Ovary (tissue), 10 donors: ENCODE measurements at places on chromosomes 7 and 10. TPM values are rescaled to one million over a fixed set of nuclear protein-coding genes. Genes with fewer than 3 reads are reported as not detected.

DNA sequence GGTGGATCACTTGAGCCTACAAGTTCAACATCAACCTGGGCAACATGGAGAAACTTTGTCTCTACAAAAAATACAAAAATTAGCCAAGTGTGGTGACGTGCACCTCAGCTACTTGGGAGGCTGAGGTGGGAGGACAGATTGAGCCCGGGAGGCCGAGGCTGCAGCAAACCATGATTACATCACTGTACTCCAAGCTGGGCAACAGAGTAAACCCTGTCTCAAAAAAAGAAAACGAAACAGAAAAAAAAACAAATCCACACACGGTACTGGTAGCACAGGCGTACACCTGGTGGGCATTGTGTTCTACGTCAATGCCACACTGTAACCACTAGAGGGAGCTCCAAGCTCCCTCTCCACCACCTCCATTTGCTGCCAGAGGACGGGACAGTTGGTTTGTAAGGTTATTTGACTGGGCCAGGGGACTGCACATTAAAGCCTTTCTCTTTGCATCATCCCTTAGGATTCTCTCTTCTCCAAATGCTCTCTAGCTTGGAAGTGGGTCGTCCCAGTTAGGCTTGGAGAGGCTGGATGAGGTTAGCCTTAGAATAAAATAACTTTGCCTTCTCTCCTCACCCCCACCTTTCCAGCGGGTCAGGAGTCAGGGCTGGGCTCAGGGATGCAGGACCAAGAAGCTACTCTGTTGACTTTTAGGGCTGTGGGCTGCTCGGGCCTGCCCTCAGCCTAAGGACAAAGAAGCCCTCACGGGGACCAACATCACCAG lies 130.8 kb downstream of the SORBS1 start:
- peak; percentile 64 for DNase-seq

DNA sequence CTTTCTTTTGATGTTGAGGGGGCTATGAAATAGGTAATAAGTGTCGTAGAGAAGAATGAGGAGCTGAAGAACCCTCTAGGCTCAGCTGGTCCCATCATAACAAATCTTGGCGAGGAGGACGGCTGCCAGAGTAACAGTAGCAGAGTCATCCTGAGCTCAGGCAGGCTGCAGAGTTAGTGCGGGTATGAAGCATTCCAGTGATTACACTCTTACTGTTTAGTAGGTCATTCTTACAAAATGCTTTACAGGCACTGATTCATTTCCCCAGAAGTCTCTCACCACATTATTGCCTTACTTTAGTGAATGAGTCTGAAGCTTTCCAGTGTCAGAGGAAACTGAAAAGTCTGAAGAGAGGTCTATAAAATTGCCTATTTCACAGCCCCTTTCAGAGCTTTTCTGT lies 43.9 kb upstream of the GPR158 start:
- no peak for DNase-seq

DNA sequence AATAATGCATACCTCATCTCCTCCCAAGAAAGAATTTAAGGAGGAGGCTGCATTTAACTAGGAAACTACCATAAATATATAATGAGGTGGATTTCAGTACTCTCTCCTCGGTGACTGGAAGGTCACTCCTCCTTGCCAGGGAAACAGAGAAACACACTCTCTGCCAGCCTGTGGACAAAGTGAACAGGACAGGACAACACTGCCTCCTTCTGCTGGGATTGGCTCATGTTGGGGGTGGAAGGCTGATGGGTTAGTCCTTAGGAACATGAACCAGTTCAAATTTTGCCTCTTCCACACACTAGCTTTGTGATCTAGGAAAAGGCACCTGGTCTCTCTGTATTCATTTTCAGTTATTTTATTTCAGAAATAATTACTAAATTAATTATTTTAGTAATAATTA lies 50.6 kb upstream of the STEAP4 start:
- no peak for DNase-seq

DNA sequence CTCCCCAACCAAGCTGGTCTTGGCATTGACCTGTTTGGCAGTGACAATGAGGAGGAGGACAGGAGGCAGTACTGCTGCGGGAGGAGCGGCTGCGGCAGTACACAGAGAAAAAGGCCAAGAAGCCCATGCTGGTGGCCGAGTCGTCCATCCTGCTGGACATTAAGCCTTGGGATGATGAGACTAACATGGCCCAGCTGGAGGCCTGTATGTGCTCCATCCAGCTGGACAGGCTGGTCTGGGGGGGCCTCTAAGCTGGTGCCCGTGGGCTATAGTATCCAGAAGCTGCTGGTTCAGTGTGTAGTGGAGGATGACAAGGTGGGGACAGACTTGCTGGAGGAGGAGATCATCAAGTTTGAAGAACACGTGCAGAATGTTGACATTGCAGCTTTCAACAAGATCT lies 39.1 kb upstream of the ZNF273 start:
- no peak for DNase-seq

DNA sequence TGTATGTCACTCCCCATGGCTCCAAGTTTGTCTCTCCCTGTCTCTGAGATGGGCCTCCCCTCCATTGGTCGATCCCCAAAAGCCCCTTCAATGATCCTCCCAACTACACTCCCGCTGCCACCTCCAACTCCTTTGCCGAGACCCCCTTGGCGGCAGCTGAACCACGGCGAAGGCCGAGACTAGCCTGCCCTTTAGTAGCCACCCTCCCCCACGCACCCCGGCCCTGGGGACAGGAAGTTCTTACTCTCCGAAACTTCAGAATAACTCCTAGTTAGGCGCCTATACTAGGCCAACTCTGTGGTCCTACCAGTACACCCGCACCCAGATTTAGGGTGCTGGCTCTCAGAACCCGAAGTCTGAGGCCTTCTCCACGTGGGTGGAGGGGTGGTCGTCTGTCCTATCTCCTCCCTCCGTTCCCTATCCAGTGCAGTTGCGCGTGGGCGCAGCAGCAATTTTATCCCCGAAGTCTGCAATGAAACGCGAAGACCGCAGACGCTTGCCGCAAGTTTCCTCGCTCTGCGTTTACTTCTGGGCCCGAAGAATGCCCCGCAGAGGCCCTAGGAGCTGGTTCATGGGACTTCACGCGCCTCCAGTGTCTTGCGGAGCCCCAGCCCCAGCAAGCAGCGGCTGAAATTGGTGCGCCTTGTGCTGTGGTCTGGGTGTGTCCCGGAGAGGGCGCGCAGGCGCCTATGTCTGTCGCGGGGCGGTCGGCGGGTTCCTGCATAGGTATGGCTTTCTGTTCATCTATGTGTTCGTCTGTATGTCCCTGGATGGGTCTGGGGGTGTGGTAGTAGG lies 82.6 kb upstream of the SLF2 start:
- no peak for DNase-seq

- no peak for DNase-seq
Observed at GRCh38 chr7:101240226-101241014, 2.8 kb upstream of the CLDN15 start.

DNA sequence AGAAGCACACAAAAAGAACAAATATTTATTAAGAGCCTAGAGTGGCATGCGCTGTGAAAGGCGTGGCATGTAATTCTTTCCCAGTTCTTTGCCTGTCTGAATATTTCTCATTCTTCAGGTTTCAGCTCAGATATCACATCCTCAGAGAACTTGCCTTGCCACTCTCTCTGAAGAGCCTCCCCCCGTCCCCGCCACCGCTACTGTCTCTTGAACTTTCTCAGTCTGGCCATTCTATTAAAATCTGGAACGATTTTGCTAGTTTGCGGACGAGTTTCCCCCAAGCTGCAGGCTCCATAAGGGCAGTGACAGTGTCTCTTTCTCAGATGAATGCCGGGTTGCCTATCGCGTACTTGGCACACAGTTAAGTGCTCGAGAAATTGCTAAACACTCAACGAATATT lies 787 bp upstream of the PLEKHA1 start:
- no peak for DNase-seq

DNA sequence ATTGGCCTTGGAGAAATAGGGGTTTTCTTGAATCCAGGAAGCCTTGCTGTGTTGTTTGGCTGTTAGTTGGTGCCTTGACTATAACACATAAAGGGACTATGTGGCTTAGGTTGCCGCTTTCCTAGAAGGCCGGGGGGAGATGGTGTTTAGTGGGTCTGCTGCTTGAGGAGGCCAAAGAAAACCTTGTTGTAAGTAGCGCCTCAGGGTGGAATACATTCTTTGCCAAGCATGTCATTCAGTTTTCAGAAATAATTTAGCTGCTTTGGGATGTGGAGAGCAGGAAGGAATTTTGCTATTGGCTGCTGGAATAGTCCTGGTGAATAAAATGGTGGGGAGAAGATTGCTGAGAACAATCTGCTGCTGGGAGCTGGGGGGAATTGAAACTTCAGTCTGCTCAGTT lies 132.9 kb upstream of the WNT16 start:
- DNase-seq, result no peak

DNA sequence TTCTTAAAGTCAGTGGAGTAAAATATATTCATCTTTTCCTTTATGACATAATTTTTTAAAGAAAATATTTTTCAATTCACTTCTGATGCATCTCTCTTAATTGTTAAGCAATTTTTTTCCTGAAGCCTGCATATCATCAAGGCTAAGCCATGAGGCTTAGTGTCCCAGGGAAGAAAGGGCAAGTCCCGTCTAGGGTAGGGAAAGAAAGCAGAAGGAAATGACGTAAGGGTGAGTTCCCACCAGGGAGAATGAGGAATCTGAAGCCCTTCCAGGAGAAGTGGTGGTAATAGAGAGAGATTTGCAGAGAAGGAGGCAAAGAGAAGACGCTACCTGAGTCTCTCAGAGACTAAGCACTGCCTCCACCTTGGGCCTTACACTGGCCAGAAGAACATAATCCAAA lies 96.8 kb upstream of the NFE2L3 start:
- DNase-seq, result no peak

- no peak for DNase-seq
Observed at GRCh38 chr7:127666602-127667001, 14.6 kb downstream of the SND1 start.

GRCh38 chr7:85392789-85393188 lies 205.9 kb upstream of the SEMA3D start:
- no peak for DNase-seq

GRCh38 chr7:155576900-155577508 lies 30.6 kb upstream of the CNPY1 start:
- DNase-seq, result no peak

GRCh38 chr10:70880077-70880534 lies 8.3 kb downstream of the PCBD1 start:
- peak; percentile 76 for DNase-seq

- DNase-seq, result no peak
Observed at GRCh38 chr10:17872191-17873091, 63.3 kb downstream of the MRC1 start.

DNA sequence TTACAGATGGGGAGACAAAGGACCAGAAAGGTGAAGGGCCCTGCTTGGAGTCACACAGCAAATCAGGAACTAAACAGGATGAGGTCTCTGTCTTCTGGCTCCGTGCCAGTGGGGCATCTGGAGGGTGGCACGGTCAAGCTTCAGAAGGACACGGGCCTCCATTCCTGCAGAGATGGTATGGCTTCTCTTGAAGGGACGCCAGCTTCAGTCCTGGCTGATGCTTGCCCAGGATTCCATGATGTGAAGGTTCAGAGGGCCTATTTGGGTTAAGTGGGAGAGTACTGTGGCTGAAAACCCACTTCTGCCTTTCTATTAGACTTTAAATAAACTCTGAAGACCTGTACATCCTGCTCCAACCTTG lies 6.1 kb downstream of the RAMP3 start:
- no peak for DNase-seq

DNA sequence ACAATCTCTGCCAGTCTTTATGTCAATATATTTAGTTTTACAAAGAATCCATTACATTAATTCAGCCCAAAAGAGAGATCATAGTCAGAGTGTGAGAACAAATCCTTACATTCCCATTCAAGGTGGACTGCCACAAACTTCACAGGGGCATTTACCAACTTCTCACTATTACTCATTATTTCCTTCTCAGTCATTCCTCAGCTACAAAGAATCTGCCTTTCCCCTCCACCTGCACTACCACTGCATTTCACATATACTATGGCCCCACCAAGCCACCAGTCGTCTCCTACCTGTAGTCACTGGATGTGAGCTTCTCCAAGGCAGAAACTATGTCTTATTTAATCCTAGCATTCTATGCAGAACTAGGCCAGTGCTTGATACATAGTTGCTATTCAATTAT lies 94.3 kb downstream of the USP6NL start:
- no peak for DNase-seq

- DNase-seq, result no peak
Observed at GRCh38 chr7:142722248-142722794, 27.0 kb upstream of the PRSS1 start.

DNA sequence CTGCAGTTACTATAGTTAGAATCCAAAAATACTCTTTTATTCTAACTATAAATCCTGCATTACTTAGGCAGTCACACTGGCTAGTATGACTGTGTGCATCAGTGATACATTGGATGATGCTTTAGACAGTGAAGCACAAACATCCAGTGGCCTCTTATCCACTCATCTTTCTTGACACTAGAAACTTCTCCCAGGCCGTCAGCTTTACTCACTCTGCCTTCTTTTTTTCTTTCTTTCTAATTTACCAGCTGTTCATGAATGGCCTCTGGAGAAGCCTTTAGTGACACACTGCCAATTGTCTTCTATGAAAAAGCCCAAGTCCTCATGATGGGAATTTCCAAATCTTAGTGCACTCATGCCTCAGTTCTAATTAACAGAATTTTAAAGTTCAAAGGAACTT lies 26.2 kb upstream of the C10orf90 start:
- DNase-seq, result no peak

DNA sequence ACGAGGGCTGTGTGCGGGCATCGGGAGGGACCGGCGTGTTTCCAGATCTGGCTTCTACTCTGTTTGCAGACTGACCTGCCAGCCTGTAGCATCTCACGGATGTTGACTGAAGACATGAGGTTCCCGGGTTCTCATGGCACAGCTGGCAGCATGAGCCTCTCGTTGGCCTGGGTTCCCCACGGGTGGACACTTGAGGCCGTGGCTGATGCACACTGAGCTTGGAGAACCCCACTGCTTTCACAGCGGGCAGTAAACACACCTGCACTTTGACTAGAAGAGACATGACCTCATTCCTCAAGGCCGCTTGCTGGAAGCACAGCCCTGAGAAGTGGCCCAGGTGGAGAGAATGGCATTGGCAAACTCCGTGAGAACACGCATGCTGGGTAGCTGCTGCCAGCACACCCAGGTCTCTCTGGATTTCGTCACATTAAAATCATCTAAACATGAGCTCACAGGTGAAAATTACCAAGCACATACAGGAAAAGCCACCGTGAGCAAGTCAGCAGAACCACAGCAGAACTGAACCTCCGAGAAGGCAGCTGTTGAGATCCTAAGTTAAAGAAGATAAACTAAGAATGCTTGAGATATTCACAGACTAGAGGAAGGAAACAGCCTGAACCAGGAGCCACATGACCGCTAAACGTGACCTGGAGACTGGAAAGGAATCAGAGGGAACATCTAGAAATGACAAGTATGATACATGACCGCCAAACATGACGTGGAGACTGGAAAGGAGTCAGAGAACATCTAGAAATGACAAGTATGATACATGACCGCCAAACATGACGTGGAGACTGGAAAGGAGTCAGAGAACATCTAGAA lies 32.5 kb downstream of the BNIP3 start:
- DNase-seq, result no peak

DNA sequence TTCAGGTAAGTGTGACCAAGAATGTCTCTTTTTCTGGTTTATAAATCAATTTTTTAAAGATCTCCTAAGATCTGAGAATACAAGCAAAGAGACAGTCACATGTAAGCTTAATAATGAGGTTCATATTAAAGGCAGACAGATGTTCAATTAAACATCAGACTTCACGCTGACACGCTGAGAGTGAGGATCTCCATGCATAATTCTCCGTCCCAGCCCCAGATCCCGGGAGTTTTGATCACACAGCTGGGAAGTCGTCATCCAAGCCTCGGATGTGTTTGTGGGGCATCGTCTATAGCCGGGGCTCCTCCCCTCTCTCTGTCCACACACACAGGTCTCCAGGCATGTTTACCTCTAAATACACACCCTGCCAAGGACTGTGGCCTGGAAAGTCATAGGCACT lies 223.2 kb downstream of the PTPRN2 start:
- no peak for DNase-seq

Gene EPO
- total RNA-seq, result not detected

Gene ITGA8
- 4.2 TPM for total RNA-seq

Gene AUTS2
- total RNA-seq, result 35.4 TPM
